CD8-positive, alpha-beta memory T cell (primary cell): ENCODE measurements at places on chromosomes 2 and 18. TPM values are rescaled to one million over a fixed set of nuclear protein-coding genes. Genes with fewer than 3 reads are reported as not detected.

DNA sequence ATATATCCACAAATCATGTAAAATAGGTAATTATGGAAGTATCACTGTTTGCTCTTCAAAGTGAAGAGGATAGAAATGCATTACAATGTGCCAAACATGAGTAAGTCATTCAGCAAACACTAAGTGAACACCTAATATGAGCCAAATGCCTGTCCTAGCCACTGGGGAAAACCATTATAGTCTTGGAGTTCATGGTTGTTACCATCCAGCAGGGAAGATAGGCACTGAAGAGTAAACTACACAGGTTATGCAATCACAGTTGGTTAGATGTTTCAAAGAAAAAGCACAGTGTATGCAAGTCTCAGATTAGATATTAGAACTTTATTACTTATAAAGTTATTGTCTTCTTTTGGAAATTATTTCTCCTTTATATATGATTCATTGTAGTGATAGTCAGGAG lies 3.9 kb upstream of the SERPINB2 start:
- H3K27me3 ChIP-seq: no peaks in the 10 kb centered on the region
- no peak overlapping the region for H3K4me3 ChIP-seq
- no peaks in the 10 kb centered on the region for H3K36me3 ChIP-seq
- no peaks in the 10 kb centered on the region for H3K4me1 ChIP-seq

The SPC25 gene
- total RNA-seq: 24.1 TPM

DNA sequence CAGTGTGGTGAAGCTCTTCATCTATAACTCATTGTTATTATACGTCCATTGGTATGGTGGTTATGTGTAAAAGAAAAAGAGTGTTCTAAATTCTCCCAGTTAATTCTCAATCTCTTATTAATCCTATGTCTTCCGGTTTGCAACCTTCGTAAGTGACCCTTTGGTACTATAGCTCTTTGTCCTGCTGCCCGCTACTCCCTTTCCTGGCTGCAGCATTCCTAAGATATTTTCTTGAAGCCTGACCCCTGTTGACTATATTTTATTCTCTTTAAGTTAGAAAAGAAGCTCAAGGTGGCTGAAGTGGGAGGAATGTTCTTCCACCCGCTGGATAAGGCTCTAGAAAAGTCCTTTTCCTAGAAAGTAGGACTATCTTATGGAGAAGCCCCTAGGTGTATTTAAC lies 684.8 kb downstream of the SOCS6 start:
- H3K27me3 ChIP-seq: no peaks in the 10 kb centered on the region
- no peak overlapping the region for H3K27ac ChIP-seq
- no peak for DNase-seq
- no peaks in the 10 kb centered on the region for H3K4me1 ChIP-seq

GRCh38 chr2:86372641-86373502 lies 35.4 kb upstream of the REEP1 start:
- H3K4me3 ChIP-seq: no peak overlapping the region
- no peak for DNase-seq
- no peaks in the 10 kb centered on the region for H3K27me3 ChIP-seq

The PRKAG3 gene
- not detected for total RNA-seq

DNA sequence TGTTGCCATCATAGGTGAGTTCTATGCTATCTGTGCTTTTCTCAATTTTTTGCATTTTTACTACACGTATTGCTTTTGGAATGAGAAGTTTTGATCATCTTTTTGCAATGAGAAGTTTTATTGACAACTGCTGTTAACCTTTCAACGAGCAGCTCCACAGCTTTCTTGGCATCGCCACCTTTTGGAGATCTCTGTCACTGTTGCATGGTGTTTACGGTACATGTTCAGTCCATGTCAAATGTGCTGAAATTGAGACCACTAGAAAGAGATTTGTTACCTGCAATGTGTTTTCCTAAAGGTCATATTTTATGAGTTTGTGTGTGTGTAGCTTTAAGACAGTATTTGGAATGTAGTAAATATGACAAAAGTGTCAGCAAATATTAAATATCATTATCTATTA lies 120.8 kb downstream of the OSBPL6 start:
- no peak overlapping the region for H3K4me3 ChIP-seq
- H3K27me3 ChIP-seq: no peaks in the 10 kb centered on the region
- H3K36me3 ChIP-seq: no peaks in the 10 kb centered on the region
- DNase-seq: no peak
- no peak overlapping the region for H3K27ac ChIP-seq

The PER2 gene
- total RNA-seq: 14.2 TPM

GRCh38 chr2:213151437-213152064 lies at the start of gene IKZF2:
Gene IKZF2 (minus strand): TSS chr2:213151612. CDS start chr2:213148629, 2,983 bp downstream.
- H3K27me3 ChIP-seq: no peaks in the 10 kb centered on the region
- H3K27ac ChIP-seq: peak within 1 kb of the TSS; percentile 52
- peak; percentile 80 for DNase-seq
- H3K4me3 ChIP-seq: peak within 1 kb of the TSS; percentile 69
- peaks cover 4% of the 10 kb centered on the region for H3K4me1 ChIP-seq

The HOXD12 gene
- total RNA-seq: not detected

The PID1 gene
- not detected for total RNA-seq

DNA sequence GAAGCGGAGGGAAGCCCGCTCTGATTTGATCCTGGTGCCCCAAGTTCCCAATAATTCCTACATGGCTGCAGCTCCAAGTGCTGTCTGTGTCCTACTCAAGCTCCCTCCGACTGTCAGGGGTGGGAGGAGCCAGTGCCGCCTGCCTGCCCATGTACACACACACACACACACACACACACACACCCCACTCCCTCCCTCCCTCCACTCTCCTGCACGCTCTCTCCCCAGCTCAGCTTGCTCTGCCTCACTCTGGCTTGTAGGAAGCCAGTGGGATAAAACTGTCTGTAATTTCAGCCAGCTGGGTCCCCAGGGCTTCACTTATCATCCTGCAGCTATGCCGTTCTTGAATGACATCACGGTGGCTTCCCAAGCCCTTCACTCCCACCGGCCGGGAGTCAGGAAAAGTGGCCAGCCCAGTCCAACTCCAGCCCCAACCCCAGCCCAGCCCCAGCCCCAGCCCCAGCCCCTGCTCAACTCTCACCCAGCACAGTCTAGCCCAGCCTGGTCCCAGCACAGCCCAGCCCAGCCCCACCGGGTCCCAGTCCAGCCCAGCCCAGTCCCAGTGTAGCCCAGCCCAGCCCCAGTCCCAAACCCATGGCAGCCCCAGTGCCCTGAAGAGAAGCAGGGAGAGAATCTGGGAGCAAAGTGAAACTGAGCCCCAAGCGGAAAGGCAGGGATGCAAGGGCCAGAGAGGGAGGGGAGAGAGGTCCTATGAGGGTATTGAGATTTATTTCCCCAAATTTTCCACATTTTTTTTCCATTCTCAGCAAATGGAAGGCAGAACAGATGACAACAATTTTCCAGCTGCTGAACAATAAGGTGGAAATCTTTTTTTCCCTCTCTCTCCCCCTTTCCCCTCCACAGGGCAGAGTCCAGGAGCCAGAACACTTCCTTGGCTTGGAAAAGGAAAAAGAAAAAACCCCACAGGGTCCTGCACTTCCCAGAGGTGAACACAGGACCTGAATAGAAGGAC lies 144.0 kb downstream of the TNS1 start:
- H3K36me3 ChIP-seq: no peaks in the 10 kb centered on the region
- no peak overlapping the region for H3K4me3 ChIP-seq
- H3K4me1 ChIP-seq: no peaks in the 10 kb centered on the region
- H3K27me3 ChIP-seq: no peaks in the 10 kb centered on the region
- H3K27ac ChIP-seq: no peak overlapping the region
- no peak for DNase-seq

- no peak for DNase-seq
- peaks cover 33% of the 10 kb centered on the region for H3K4me1 ChIP-seq
- H3K27me3 ChIP-seq: no peaks in the 10 kb centered on the region
- H3K36me3 ChIP-seq: no peaks in the 10 kb centered on the region
- H3K27ac ChIP-seq: no peak overlapping the region
Measured at GRCh38 chr18:75206452-75207309, 2.3 kb downstream of the PTGR3 start.

DNA sequence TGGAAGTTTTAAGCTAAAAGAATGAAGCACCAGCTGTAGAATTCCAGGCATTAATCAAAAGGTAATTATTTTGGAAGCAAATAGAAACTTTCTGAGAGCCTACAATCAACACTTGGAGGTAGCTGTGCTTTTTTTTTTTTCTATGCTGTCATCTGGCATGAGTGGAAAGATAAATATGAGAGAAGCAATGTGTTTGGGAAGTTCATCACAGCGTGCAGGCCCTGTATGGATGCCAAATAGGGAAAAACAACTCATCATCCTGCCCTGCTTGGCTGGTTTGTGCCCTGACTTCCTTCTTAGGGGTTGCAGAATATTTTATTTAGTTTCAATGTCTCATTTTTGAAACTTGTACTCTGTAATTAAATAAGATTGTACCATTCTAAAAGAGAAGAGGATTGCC lies 437.4 kb downstream of the PIK3C3 start:
- no peaks in the 10 kb centered on the region for H3K27me3 ChIP-seq
- no peaks in the 10 kb centered on the region for H3K4me1 ChIP-seq
- H3K4me3 ChIP-seq: no peak overlapping the region
- no peaks in the 10 kb centered on the region for H3K36me3 ChIP-seq
- DNase-seq: no peak

The IL36B gene
- not detected for total RNA-seq

The OTX1 gene
- not detected for total RNA-seq

DNA sequence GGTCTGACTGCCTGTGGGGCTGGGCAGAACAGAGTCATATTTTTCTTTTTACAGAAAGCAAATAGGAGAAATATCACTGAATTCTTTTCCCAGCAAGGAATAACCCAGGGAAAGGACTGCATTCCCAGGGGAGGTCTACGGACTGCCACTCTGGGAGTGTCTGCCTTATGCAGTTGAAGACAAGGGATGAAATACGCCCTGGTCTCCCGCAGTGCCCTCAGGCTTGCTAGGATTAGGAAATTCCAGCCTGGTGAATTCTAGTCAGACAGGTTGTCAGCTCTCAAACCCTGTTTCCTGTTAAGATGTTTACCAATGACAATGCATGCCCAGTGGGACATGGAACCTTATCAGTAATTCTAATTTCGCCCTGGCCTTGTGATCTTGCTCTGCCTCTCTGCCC lies 30.3 kb upstream of the PDK1 start:
- no peak overlapping the region for H3K27ac ChIP-seq
- H3K4me3 ChIP-seq: no peak overlapping the region
- H3K36me3 ChIP-seq: no peaks in the 10 kb centered on the region

DNA sequence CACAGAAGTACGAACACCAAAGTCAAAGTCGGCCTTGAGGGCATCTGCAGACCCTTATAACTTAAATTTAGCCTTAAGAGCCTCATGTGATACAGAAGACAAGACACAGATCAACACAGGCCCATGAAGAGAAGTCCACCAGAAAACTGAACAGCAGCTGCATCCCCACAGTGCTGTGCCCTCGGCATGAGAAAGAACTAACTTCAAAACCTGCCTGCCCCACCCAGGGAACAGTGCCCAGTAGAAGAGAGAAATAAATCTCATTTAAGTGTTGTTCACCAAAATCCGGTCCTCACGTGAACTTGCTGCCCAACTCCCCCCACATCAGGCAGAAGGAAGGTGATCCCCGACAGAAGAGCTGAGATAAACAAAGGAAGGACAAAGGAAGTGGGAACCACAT lies 73.7 kb downstream of the PXDN start:
- H3K4me1 ChIP-seq: no peaks in the 10 kb centered on the region
- H3K27ac ChIP-seq: no peak overlapping the region
- no peaks in the 10 kb centered on the region for H3K27me3 ChIP-seq
- H3K36me3 ChIP-seq: no peaks in the 10 kb centered on the region
- H3K4me3 ChIP-seq: no peak overlapping the region

GRCh38 chr2:237474442-237474911 lies 12.6 kb upstream of the MLPH start:
- no peak overlapping the region for H3K27ac ChIP-seq
- H3K27me3 ChIP-seq: peaks cover 10% of the 10 kb centered on the region

GRCh38 chr18:24446453-24446852 lies 14.0 kb upstream of the HRH4 start:
- H3K27me3 ChIP-seq: no peaks in the 10 kb centered on the region
